Fibroblast of gingiva (primary cell): ENCODE measurements at places on chromosomes 16 and 17.

DNA sequence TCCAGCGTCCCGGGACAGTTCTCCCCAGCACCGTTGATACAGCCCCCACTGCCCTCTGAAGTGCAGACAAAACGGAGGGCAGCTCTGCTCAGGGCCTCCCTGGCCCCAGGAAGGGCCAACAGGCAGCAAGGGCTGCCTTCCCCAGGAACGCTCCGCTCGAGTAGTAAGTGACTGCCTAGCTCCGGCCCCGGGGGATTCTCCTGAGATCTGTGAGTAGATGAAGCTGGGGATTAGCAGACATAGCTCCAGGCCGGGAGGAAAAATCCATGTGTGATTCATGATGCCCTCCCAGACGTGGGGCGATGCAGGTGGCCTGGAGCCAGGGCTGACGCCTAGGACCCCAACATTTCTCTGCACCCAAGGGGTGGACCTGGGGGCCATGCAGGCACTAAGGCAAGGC is 85.3 kb downstream of the ENGASE start:
- DNase-seq, result no peak

DNA sequence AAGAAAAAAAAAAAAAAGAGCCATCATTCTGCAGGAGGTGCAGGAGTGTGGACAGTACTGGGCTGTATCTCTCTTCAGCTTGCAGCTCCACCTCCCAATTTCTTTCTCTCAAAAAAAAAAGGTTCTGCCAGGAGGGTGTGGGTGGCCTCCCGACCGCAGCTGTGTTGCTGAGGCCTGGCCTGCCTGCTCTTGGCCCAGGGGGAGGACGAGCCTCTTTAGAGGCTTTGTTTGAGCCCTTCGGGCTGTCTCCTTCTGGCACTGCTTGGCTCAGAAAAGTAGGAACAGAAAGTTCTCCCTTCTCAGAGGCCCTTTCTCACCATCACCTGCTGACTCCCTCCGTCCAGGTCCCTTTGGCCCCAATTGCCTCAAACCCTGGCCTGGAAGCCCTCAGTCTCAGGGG is 22.2 kb upstream of the C17orf107 start:
- DNase-seq, result no peak

DNA sequence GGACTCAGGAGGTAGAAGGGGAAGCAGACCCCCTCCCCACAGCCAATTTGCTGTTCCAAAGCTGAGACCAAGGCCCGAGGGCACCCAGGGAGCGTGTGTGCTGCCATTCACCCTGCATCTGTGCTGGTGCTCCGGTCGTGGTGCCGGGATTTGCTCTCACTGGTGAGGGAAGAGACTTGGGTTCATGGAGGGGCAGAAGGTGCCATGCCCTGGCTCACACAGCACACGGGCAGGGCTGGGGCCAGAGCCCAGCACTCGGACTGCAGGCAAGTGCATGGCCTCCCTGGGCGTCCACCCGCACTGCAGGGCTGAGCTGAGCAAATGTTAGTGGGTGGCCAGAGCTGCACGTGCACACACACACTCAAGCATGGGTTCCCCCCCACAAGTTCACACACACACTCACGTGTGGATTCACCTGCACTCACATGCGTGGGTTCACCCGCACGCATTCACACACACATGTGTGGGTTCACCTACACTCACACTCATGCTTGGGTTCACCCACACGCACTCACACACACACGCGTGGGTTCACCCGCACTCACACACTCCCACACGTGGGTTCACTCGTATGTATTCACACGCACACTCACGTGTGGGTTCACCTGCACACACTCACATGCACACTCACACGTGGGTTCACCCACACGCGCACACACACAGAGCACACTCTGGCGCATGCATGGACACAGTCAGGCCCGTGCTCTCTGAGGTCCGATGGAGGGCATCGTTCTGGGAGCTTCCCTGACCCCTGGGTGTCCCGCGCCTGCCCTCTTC is 57.0 kb upstream of the CBFA2T3 start:
- no peak for DNase-seq

GRCh38 chr17:60538726-60539125 is 12.7 kb upstream of the APPBP2 start:
- DNase-seq, result no peak

- DNase-seq, result no peak
These were observed 97.8 kb downstream of the BANP start for GRCh38 chr16:88048985-88049384.

DNA sequence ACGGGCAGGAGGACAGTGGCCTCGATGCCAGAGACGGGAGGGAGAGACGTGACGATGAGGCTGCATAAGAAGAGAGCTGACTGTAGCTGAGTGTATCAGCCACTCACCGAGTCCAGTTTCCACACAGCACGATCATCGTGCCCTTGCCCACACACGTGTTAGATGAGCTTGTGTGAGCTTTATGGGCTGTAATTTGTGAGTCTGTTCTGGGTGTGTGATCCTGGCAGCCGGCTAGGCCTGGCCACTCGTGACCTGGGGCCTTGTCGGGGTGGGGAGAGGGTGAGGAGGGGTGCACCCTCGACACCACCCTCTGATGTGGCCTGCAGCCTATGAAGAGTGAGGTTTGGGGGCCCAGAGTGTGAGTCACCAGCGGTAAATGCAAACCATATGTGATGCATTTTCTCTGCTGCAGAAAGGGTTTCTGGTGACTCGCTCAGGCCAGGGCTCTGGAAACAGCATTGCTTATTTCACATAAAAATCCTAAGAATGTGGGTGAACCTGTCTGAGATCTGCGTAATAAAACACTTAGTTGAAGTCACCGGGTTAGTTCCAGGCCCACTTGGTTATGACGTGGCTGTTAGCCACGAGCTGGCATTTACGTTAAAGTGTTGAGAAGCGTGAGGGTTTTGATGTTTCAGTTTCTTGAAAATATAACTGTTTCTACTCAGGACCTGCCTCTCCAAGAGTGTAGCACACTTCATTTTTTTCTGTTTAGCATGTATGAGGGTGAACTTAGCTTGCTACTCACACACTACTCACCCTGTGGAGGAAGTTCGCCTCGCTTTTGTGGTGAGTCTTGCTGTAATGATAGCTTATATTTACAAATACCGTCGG is 4.2 kb downstream of the METRNL start:
- DNase-seq, result peak; percentile 97

GRCh38 chr16:24382762-24383407 is 126.8 kb downstream of the CACNG3 start:
- DNase-seq, result no peak

DNA sequence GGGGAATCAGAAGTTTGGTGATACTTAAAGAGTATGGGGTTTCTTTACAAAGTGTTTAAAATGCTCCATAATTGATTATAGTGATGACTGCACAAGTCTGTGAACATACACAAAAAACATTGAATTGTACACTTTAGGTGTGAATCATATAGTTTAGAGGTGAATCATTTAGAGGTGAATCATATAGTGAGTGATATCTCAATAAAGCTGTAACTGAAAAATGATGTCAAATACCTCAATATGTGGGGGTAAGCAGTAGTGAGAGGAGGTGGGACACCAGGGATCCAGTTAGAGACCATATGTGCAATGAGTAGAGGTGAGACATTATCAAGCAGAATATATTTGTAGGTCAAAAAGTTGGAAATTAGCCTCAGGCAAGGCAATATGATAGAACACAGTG is 264.5 kb downstream of the PMP22 start:
- DNase-seq, result no peak

DNA sequence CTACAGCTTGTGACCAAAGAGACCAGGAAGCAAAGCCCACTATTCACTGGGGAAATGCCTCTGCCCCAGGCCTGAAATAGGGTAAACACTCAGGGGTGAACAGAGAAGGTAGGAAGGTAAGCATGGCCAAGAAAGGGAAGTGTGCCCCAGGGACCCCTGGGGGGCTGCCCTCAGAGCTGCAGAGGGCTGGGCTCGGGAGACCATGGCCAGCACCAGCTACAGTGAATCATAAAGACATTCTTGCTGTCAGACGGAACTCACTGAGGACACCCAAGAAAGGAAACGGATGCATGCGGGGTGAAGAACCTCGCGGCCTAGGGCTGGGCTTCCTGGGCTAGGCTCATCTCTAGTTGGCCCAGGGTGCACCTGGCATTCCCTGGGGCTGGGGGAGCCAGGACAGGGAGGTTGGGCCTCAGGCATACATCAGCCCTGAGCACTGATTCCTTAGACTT is 9.6 kb downstream of the HIC1 start:
- no peak for DNase-seq

DNA sequence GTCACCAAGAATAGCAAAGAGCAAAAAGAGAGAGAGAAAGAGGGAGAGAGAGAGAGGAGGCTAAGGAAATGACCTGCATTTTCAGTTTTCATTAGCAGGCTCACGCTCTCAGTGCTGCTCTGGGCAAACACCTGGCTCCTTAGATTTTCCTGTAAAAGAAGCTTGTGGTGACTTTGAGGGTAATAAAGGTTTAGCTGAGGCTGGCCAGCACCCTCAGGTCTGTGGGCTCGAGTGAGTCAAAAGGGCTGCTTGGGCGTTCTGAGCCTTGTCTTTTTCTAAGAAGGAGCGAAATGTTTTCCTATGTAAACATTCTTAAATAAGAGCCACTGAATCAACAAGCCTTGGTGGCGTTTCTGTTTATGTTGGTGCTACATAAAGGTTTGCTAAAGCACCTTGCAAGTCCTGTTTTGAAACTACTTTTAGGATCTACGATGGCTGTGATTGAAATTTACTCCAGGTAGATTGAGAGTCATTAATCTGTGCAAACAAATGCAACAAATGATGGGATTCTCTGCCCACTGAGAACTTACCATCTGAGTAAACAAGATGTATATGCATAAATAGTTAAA is 38.8 kb downstream of the SHISA6 start:
- DNase-seq, result no peak

GRCh38 chr17:48997827-48998586 is 822 bp downstream of the IGF2BP1 start:
- DNase-seq, result no peak

- DNase-seq, result no peak
These were observed 2.2 kb downstream of the ETV4 start for GRCh38 chr17:43543771-43544575.

DNA sequence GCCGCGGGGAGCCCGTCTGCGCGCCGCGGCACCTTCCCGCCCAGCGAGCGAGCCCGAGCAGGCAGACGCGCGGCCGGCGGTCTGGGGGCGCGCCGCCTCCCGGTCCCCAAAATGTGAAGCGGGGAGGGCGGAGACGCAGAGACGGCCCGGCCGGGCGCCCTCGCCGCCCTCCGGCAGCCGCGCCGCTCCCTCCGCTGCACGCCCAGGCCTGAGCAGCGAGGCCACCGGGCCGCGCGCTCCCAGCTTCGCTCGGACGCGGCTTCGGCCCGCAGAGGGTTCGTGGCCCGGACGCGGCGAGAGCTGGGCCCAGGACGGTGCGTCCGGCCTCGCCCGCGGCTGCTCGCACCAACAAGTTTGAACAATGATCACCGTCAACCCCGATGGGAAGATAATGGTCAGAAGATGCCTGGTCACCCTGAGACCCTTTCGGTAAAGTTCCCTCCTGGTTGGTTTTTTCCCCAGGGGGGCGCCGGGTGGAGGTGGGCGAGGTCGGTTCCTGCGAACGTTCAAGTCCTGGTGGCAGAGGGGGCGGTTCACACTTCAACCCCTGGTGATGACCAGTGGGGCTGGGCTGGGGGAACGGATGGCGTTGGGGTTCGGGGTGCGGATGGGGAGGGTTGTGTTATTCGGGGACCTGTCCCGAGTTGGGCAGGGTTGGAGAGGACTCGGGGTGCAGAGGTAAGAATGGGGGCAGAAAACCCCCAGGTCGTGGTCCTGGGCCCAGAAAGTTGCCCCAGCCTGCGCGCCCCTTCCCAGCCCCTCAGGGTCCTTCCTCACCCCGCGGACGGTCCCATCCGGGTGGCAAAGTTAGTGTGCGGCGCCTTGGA is 678 bp downstream of the MGAT5B start:
- no peak for DNase-seq

DNA sequence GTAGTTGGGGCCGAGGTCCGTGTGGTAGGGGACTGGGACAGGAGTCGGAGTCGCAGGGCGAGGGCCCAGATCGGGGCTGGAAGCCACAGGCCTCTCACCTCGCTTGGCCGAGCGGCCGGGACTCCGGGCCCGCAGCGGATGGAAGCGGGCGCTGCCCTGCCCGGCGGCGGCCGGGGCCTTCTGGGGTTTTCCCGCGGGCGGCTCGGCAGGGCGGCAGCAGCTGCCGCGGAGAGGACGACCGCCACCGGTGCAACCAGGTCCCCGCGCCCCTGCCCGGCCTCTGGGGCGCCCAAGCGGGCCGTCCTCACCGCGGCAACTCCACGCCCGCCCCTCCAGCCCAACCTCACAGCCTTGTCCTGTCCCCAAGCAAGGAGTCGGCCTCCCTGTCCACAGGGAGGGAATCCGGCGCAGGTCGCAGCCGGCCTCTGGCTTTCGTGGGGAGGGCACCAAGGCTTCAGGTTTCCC is 15.6 kb upstream of the UTP6 start:
- DNase-seq, result no peak

- no peak for DNase-seq
These were observed 44.0 kb upstream of the CBX4 start for GRCh38 chr17:79883202-79883601.

DNA sequence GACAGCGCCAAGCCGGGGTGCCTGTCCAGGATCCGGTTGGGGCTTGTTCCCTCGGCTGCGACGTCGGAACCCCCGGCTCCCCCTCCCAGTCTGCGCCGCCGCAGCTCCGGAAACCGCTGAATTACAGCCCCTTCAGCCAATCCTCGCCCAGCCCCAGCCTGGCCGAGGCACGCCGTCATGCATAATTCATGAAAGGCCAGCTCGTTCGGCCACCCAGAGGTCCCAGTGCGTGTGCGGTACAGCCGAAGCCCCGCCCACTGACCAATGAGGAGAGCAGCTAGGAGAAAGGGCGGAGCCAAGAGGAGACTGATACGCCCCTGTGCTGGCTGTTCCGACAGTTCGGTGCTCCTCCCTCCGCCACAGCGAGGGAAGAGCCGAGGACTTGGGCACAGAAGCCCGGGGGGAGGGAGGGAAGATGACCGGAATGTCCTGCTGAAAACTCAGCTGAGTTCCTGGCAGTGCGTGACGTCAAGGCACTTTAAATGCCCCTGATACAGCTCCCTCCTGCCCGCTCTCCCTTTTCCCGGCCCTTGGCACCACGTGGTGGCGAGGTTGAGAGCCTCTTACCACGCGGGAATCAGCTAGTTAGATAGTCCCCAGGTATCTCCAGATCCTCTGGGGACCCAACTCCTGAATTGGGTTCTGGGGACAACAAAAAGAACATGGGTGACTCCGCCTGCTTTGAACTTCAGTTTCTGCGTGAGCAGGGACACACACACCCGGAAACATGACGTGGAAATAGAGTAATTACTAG is at the start of gene STAT3:
Gene STAT3 (minus strand): TSS at position 62 of the 754 bp plus-strand sequence. CDS start 39,926 bp downstream, outside the sequence.
- peak; percentile 100 for DNase-seq

DNA sequence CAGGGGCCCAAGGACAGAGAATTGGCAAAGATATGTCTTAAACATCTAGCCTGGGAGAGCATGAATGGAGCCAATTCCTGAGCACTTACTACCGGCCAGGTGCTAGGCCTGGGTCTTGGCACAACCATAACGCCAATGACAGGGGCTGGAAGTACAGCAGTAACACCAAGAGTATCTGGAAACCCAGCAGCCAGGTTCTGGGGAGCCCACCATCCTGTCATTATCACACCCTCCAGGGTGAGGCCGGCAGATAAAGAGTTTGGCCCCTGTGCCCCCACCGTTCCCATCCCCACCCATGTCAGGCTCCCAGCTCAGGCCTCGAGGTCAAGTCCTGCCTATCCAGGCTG is 508 bp upstream of the TMC8 start:
- DNase-seq, result no peak
